ENCODE measurements at places on chromosomes 16 and 17.

DNA sequence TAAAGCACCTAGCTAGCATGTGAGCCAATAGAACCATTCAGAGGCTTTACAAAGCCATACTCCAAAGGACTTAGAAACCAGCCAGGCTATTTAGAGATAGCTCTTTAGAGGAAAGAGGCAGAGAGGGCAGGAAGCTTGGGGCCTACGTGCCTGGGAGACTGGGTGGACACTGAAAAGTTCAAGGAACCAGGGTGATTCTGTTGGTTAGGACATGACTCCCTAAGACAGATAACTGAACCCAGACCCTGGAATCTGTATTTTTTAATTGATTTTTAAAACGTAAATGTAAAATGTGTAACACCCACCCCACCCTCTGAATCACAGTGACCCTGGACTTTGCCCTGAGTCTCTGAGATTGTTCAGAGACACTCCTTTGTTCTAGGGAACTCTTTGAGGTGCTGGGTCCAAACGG, 16.1 kb upstream of the GNA13 start:
- DNase-seq, result no peak

DNA sequence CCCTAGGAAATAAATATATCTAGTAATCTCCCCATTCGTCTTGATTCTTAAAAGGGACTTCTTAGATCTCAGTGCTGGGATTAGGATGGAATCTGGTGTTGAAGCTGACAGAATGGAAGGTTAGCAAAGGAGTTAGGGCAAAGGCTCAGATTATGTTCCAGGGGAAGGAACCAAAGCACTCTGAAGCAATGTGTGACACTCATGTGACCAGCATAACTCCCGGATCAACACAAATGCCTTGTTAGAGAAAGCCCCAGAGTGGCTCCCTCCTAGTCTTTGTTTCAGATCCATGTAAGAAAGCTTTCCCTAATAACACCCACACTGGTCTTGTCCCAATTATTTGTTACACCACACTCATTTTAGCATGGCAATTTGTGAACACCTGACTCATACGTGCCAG, 62.6 kb upstream of the ERN1 start:
- no peak for DNase-seq

DNA sequence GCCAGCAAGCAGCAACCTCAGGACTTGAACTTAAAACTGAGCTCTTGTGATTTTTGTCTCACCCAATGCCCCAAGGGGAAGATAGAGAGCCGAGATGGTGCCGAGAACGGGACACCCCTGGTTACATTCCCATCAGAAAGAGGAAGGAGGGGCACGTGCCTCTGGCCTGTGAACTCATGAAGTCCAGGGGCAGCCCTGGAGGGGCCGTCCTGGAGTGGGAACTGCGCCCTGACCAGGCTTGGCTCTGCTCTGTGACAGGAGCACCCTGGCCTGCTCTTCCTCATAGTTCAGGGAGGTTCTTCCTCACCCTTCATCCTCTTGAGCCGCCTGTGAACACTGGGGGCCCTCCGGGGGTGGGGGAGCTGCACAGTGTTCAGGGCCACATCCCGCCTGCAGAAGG, 130.3 kb upstream of the FOXF1 start:
- DNase-seq, result no peak

GRCh38 chr17:34222722-34223497, 32.2 kb upstream of the CCL2 start:
- DNase-seq, result no peak

- DNase-seq, result no peak
Observed at GRCh38 chr17:45768000-45768399, 16.1 kb upstream of the CRHR1 start.

- DNase-seq, result no peak
Observed at GRCh38 chr17:8885967-8886684, 18.7 kb upstream of the PIK3R6 start.

DNA sequence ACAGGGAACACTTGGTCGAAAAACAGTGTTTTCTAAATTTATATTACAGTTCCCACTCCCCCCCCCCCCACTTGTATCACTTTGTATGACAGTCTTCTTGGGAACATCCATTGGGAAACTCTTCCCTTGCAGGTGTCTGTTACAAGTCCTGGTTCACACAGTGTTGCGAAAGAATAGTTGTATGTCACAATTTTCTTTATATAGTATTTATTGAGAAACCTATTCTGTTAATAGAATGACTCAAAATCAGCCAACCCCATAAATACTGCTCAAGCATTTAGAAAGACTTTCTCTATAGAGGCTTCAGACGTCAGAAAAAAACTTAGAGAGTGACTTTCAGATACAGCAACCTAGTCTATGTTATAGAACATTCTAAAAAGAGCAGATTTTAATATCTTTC, 414.4 kb downstream of the WWOX start:
- DNase-seq, result no peak

DNA sequence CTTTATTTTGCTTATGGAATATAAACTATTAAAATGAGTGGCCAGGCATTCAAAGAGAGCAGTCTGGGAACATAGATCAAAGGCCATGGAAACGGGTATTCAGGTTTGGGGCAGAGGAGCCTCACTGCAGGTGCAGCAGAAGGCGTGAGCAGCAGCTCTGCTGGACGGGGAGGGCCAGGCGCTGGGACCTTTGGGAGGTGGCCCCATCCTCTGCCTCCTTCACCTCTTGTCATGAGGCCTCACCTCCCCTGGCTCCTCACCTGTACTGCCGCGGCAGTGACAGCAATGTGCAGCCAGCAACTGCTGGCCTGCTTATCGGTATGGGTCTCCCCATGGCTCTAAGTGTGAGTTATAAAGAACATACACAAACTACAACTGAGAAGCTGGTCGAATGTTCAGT, 109.4 kb downstream of the CDK5R1 start:
- no peak for DNase-seq

- no peak for DNase-seq
Observed at GRCh38 chr17:34499576-34499975, 79.8 kb upstream of the TMEM132E start.

DNA sequence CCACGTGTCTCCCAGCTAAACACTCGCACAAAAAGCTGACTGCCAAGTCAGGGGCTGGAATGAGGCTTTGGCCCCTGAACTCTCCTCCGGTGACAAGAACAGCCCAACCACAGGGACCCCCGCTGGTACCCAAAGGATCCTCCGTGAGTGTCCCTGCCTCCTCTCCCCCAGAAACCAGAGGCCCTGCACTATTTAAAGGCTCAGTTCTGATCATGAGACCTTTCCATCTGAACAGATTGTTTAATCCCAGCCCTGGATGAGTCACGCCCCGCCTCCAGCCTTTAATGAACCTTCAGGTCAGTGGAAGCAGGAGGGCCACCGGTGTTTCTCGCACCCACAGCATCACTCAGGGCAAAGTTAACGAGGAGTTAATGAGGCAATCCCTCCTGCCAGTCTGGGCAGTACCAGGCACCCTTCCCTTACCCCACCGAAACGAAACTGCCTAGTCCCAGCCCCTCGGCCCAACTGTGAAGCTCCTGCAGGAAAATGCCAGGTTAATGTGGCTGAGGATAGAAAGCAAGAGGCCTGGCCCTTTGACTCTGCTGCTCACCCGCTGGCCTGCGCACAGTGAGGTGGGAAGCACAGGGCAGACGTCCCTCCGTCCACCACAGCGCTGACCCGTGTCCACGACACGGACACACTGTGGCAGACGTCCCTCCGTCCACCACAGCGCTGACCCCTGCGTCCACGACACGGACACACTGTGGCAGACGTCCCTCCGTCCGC, 32.4 kb downstream of the TIMM22 start:
- no peak for DNase-seq

DNA sequence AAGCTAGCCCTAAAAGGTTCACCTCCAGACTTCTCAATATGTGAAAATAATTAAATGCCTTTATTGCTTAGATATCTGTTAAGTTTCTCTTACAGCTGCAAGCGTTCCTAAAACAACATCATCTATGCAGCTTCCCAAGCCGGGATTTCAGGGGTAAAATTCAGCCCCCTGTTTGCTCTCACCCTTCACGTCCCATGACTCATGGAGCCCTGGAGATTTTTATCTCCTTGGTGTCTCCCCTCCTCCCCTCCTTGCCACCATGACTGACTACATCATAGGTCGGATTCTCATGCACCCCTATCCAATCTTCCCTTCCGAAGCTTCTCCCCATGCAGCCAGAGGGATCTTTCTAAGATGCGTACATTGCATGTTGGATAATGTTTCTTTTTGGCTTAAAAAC, 21.0 kb upstream of the CACNG4 start:
- DNase-seq, result no peak

DNA sequence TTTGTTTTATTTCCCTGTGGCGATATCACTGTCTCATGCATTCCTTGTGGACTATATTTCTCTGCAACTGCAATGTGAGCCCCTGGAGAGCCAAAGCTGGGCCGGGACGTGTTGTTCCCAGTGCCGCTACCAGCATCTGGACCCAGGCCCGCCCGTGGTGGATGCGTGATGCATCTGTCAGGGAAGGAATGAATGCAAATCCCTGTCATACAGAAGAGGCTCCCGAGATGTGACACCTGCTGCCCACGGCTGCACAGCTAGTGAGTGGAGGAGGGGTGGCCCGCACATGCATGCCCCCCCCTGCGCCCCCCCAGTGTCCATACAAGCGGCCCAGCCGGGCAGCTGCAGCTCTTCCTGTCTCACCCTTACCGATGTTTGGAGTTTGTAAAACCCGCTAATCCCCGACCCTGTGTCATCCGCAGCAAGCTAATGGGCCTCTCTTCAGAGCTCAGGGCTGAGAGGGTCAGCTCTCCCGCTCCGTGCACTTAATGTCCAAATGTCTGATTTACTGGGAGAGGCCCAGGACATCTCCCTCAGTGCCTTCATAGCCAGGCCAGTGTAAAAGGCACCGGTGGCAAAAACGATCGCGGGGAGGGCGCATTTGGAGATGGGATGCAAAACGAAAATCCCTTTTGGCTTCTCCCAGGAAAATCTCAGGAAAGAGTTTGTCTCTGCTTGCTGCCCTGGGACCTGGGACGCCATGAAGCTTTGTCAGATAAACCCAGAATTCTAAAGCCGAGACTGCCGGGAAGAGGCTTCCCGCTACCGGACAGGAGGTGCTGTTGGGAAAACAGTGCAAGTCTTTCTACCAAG, 91.8 kb downstream of the FOXL1 start:
- DNase-seq, result no peak

DNA sequence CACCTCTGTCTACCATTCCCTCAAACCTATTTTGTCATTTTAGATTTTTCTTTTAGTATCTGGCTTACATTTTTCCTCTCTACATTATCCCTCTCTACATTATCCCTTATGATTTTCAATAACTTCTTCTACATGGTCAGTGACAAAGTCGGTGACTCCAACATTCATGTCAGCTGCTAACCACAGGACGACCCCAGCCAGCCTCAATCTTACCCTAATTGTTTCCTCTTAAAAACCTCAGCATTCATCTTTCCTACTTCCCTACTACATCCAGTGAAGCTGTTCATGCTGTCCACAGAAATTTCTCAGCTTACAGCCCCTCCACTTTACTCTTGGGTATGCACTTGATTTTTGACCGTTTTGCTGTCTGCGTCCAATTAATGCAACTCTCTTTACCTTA, 8.3 kb downstream of the MYH10 start:
- DNase-seq, result no peak

- DNase-seq, result no peak
Observed at GRCh38 chr17:146546-146945, 9.2 kb downstream of the SCGB1C2 start.

DNA sequence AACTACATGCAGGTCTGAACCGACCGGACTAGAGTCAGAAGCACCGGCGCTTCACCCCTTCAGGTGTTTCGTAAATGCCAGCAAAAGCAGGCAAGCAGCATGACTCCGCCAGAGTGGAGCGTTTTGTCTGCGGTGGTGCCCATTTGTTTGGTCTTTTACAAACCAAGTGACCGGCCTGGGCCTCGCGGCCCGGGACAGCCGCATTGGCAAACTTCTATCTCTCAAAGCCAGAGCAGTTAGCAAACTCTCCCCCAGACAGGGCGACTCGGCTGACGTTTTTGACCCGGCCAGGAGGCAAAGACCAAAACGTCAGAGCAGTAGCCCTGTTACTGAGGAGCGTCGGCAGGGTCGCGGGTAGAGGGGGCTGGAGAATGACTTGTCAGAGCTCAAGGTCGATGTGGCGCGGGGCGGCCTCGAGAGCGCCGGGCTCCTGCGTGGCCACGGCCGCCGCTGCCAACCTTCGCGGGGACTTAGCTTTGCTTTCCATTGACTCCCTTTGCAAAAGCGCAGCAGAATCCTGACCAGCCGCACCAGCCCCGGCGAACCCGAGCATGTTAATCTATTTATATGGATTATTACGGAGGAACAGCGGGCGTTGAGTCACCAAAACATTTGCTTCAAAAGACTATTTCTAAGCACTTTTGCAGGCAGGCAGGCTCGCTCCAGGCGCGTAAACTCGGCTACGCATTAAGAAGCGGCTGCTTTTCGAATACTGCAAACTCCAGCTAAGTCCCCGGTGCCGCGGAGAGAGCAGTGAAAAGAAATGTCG, 763 bp upstream of the SOX9 start:
- DNase-seq, result peak; percentile 49

- peak; percentile 27 for DNase-seq
Observed at GRCh38 chr16:50372611-50373344, 4.0 kb upstream of the BRD7 start.

- DNase-seq, result no peak
Observed at GRCh38 chr17:45262516-45263476, 902 bp upstream of the SPATA32 start.

DNA sequence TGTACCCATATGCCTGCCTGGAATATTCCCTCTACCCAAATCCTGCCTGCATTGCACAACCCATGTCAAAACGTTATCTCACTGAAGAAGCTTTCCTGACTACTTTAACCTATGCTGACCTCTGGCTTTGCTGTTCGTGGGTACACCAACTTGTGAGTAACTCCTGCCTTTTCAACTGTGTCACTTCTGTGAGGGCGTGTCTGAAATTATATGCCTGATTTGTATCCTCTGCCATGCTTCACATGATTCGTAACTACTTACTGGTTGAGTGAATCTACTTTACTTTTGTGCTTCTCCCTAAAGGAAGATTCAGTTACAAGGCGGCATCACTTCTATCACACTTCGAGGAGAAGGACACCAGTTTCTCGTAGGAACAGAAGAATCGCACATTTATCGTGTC, 33.3 kb upstream of the USP43 start:
- DNase-seq, result no peak

DNA sequence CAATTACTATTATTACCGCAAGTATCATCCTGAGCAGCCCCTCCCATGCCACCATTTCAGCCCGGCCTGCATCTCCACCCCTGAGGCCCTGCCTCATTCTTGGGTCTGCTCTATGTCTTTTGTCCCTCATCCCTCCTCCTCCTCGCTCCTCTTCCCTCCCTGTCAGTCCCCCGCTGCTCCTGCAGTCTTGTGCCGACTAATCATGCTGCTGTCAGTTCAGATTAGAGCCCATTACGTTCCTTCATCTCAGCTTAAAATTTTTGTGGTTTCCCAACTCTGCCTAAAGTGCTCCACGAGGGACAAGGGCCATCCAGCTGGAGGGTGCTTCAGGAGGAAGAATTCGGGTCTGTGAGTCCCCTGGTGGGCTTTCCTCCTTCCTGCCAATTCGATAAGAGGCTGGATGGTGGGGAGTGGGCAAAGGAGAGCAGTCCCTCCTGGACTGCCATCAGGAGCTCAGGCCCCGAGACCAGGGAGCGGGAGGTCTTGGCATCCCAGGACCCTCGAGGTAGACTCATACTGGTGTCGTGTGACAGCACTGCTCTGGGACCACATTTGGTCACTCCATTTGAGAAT, 32.9 kb upstream of the GOSR2 start:
- no peak for DNase-seq

All from NCI-H1092 treated with DMSO at 0.1 percent for 48 hours (cell line).